ENCODE measurements at places on chromosomes 11 and 22.

DNA sequence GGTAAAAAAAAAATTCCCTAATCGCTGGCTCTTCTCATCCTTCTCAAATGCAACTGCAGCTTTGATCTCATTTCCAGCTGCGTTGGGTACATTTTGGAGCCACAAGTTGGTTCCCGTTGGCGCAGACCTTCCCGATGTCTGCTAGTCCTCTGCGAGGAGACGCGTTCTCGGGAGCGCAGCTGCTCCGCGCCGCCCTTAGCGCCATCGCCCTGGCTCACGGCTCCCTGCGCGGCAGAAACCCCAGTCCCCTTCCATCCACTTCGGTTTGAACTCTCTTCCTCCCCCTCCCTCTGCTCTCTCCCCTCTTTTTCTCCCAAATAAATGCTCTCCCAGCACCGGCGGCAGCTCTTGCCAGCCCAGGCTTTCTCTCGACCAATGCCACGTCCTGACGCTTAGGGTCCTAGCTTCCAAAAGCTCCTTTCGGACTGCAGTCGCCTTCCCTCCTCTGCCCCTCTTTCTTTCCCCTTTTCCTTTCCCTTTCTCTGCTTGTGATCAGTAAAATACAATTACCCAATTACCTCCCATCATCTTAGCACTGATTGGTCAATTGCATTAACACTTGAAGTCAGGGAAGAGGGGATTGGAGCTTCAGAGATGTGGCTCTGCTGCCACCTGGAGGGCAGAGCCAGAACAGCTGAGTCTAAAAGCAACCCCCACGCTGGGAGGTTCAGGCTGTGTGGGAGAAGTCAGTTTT is 1165.7 kb downstream of the LRRC4C start:
- DNase-seq: peak; percentile 38

DNA sequence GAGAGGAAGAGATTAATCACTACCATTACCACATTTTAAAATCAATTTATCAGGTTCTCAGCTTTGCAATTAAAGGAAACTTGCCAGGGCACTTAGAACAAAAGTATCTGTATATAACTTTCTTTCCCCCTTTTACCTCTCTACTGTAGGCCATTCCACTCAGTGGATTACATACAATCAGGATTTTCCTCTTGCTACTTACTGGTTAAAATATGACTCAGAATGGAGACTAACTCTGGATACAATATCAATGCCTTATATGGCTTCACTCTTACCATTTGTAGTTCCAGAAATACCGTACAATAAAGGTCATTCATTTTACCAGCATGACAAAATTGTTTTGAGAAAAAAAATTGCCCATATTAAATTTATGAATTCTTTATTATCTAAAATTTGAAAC is 706.8 kb downstream of the KCNA4 start:
- peak; percentile 63 for DNase-seq

DNA sequence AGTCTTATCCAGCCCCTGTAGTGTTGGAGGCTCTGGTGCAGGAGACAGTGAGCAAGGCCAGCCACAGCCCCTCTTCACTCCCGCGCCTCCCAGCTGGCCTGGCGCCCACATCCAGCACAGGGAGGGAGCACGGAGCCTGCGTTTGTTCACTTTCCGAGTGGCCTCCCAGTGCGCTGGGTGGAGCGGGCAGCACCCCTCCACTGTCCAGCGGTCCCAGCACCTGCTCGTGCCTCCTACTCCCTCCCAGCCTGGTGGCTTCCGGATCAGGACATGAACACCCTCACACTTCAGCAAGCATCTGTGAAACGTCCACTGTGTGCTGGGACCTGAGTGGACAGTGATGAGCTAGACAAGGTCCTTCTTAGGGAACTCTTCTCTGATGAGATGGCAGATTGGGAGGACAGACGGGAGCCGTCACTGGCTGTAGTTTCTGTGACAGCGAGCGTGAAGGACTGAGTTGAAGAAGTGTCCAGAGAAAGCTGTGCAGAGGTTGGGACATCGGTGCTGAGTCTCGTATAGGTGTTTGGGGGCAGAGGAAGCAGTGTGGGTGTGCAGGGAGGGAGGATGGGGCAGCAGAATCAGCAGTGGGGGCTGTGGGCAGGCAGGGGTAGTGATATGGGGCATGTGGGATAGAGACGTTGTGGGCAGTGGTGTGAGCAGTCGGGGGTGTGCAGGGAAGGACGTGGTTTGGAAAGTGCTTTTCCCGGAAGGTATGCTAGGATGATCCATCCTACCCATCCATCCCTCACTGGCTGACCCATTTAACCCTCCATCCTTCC is 256.8 kb downstream of the TBC1D22A start:
- no peak for DNase-seq

- no peak for DNase-seq
These were observed 13.5 kb downstream of the PIK3IP1 start for GRCh38 chr22:31278626-31279326.

DNA sequence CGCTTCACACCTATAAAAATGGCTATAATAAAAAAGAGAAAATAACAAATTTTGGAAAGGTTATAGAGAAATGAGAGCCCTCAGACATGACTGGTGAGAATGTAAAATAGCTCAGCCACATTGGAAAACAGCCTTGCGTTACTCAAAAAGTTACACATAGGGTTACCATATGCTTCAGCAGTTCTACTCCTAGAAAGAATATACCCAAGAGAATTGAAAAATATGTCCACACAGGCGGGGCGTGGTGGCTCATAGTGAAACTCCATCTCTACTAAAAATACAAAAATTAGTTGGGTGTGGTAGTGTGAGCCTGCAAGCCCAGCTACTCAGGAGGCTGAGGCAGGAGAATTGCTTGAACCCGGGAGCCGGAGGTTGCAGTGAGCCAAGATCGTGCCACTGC is 7.6 kb upstream of the JHY start:
- no peak for DNase-seq

Data from foreskin melanocyte (primary cell).